ENCODE measurements at places on chromosomes 5 and 9.
A peak's percentile ranks its signal among the peaks of the same experiment; 100 is the strongest.

DNA sequence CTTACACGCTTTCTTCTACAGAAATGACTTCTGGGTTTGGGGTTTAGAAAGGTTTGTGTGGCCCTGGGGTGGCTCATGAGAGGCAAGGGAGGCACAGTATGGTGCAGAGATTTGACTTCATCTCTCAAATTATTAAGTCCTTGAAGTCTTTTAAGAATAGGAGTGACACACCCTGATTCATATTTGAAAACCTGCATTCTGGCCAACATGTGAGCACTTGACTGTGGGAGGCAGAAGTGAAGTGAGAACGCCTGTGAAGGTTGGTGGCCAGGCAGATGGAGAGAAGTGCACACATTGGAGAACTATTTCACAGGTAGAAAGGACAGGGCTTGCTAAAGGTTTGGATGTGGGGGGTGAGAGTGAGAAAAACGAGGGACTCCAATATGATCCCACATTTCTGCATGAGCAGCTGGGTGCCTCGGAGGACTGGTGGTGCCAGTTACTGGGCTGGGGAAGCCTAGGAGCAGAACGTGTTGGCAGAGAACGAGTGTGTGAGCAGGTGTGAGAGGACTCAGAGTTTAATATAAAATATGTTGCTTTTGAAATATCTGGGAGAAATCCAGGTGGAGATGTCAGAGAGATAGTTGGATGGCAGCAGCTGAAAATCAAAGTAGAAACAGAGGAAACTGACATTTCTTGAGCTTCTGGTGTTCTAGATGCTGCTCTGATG is 240.0 kb upstream of the ADAMTSL1 start:
- no peak for DNase-seq

DNA sequence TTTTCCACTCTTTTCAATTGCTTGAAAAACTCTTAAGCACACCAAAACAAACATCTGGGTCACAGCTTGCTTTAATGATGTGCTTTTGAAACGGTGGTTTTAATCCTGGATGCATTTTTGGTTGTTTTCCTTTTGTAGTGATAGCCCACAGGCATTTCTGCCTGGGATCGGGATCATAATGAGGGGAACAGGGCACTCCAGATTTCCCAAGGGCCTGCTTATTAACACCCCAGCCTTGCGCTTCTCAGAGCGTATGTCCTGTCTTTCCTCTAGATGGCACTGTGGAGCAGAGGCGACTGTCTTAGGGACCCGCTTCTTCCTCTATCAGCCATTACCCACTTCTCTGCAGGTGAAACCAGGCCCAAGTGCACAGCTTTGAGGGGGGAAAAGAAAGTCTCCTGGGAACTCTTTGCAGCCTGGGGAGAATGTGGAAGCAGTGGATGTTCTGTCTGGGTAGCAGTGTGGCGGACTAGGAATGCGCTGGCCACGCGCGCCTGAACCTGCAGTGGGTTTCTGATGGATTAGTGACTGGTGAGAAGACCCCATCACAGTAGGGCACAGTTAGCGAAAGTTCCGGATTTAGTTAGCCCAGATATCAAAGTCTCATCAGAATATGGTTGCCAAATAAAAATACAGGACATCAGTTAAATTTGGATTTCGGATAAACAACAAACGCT is 190.1 kb downstream of the GNA14 start:
- peak; percentile 48 for DNase-seq

DNA sequence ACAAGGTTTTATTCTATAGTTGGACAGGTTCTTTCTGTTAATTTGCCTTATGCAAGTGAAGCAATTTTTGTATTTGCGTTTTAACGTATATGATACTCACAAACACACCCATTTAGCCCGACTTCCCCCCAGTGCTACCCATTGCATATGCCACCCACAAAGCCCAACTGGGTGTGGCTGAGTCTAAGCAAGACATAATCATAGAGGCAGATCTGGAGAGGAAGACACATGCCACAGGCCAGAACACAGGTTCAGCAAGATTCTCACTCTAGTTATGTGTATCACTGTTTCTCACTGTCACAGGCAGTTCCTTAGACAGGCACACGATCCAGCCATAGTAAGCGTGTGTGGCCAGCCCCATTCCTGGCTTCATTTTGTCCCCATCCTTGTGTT is 29.0 kb upstream of the PUM3 start:
- DNase-seq: no peak

GRCh38 chr5:83553000-83553486 is 81.5 kb downstream of the VCAN start:
- DNase-seq: no peak

GRCh38 chr9:115382865-115383264 is 264.9 kb upstream of the TNC start:
- no peak for DNase-seq

- DNase-seq: no peak
Observed at GRCh38 chr9:16277471-16277960, 593.0 kb downstream of the BNC2 start.

- DNase-seq: no peak
Observed at GRCh38 chr5:178196986-178197385, 7.3 kb upstream of the HNRNPAB start.

GRCh38 chr9:15499139-15499538 is 11.6 kb downstream of the PSIP1 start:
- no peak for DNase-seq

GRCh38 chr5:124644138-124644537 is 102.3 kb downstream of the ZNF608 start:
- DNase-seq: no peak

GRCh38 chr5:152462021-152462721 is 57.1 kb upstream of the NMUR2 start:
- no peak for DNase-seq

GRCh38 chr5:59637884-59638580 is 255.5 kb downstream of the PDE4D start:
- DNase-seq: no peak

DNA sequence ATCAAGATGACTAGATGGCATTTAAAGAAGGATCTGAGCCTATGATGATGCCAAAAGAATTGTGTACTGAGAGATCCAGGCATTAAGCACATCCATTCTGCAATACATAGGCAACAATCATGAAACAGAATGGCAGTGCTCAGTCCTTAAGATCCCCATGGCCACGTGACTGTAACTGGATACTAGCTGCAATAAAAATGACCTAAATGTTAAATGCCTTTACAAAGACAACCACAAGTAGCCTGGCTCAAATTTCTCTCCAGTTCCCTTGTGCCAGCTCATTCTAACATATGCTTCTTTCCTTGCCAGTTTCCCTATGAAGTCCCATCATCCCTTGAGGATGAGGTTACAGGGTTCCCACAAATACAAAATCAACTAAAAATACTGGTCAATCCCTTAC is 148.3 kb upstream of the GHR start:
- no peak for DNase-seq

DNA sequence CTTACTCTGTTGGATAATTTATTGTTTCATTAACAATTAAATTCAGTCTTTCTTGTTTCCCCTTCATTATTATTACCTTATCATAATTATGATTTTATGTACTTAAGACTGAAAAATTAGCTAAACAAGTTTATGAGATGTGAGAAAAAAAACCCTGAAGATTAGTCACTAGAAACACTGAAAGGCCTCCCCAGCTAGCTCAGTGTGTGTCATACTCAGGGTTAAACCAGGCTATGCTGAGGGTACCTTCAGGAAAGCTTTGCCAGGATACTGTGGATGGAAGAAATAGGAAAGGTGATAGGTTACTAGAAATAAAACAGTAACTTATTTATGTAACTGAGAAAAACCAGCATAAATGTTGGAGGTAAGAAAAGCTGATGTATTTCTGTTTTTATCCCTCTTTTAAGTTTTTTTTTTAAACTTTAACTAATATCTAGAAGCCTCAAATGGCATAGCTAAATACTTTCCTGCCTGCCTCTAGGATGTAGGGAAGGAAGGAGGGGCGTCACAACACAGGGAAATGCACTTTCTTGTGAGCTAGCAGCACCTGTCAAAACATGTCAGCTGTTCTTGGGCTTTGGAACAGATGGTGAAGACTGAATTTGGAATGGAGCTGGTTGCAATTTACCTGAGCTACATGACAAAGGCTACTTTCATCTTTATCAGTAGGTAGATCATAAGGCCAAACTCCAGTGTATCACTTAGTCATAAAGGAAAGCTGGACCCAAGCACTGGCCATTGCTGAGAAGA is 24.2 kb downstream of the NMRK1 start:
- DNase-seq: no peak

GRCh38 chr5:142330444-142330843 is 5.6 kb upstream of the SPRY4 start:
- no peak for DNase-seq

GRCh38 chr9:114177423-114178064 is 22.2 kb downstream of the COL27A1 start:
- DNase-seq: peak; percentile 32

DNA sequence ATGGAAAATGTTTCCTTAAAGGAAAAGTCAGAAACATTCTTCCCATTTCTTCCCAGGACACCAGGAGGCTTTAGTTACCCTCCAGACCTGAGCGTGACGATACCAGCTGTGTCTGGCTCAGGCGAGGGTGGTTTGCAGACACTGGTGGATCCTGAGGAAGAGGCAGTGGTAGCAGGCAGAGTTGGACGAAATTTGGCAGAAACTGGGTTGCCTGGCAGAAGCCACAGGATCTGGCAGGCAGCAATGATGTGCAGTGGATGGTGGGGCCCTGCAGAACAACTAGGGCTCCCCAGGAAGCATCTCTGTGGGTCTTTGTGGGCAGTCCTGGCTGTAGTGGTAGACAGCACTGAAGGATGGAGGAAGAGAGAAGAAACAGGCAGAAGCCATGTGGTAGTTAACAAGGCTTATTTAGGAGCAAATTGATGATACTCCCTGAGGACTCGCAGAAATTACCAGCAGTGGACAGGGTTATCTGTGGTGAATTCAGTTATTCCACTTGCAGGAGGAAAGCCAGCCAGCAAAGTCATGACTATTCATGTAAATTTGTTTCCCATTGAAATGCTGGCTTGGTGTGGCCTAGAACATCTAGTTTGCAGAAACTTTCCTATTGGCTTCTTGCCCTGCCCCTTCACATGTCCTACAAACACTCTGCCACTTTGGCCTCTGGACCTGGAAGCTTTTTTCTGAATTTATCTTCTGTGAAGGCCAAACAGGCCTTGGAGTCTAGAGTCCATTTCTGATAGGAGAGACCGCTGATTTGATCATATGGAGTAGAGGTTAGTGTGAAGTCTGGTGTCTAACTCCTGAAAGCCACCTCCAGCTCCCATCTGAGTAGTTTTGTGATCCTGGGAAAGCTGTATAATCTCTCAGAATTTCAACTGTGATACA is 212.0 kb downstream of the DMRT2 start:
- DNase-seq: no peak

GRCh38 chr9:36041506-36041905 is 4.8 kb downstream of the RECK start:
- peak; percentile 53 for DNase-seq

DNA sequence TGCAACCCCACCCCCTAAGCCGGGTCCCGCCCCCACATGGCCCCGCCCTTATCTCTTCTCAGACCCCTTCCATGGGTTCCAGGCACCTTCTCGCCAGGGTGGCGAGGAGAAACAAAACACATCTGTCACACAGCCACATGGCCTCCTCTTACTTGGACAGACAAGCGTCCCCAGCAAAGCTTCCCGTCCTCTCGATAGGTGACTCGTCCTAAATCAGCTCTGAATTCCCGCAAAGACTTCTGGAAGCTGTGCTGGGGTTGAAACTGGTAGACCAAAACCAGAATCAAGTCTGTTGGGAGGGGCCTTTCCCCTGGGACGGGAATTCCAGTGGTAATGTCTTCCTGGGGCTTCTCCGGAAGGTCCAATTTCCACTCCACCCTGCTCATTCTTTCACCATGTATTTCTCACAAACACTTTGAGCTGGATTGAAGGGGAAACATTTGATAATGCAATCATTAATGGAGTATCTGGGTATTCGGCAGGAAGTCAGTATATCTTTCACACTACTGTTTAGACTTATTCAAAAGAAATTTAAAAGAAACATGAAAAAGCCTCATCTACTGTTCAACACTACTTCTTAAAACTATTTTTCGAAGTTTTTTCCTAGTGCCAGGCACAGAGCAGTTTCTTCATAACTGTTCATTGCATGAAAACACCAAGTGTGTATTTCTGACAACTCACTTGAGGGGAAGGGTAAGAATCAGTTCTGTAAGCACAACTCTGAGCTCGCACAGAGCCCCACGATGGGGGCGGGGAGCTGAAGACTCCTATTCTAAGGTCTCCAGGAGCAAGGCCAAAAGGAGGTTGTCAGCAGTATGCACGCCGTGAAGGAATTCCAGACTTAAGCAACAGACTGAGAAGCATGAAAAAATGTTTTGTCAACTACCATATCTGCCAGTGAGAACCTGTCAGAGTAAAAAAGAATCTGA is 644 bp upstream of the CTNNAL1 start:
- no peak for DNase-seq

GRCh38 chr5:62090953-62091352 is 215.1 kb upstream of the KIF2A start:
- no peak for DNase-seq

DNA sequence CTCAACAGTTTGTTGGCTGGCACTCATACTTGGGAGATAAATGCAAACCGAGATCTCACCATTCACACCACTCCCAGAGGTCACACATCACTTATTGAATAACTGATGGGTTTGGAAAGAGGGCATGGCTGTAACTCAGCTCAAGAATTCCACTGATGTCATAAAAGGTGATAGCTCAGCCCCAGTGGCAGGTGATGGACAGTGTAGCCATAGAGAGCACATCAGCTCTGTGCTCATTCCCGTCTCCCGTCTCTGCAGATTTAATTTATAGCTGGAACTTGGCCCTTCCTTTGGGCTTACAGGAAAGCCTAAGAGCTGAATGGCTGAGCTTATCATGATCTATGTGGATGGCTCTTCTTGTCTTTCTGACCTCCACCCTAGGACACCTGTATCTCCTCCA is 59.8 kb downstream of the INSYN2B start:
- no peak for DNase-seq

- DNase-seq: no peak
Observed at GRCh38 chr5:82821846-82822633, 255.2 kb downstream of the TMEM167A start.

DNA sequence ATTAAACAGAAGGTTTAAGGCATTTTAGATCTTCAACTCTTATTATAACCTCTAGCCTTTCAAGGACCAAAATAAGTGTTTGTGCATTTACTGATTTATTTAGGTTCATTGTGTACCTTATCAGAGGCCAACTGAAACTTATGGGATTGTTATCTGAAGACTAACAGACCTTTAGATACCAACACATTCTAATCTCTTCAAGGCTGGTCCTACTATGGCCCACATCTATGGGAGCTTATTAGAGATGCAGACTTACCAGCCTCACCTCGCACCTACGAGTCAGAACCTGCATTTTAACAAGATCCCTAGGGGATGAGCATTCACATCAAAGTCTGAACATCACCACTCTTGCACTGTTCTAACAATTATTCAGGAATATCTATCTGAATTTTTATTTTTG is 1.9 kb downstream of the IARS1 start:
- DNase-seq: no peak

GRCh38 chr5:57174128-57174889 is 450 bp downstream of the GPBP1 start:
- DNase-seq: no peak

- no peak for DNase-seq
Observed at GRCh38 chr5:172588380-172588779, 52.7 kb upstream of the NEURL1B start.

Measured in MV-4-11 (cell line).